ENCODE measurements at places on chromosomes 12 and 14.
A peak's percentile ranks its signal among the peaks of the same experiment; 100 is the strongest.

DNA sequence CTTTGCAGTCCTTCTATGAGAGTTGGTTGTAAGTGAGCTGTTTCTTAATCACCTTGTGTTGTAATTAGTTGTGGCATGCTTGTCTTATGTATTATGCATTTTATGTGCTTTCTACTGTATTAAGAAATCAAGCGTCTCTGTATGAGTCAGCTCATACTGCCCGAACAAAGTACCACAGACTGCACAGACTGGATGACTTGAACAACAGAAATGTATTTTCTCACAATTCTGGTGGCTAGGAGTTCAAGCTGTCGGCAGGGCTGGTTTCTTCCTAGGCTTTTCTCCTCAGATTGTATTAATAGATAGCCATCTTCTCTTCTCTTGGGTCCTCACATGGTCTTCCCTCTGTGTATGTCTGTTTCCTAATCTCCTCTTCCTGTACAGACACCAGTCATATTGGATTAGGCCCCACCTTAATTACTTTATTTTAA lies 77.7 kb downstream of the FLRT2 start:
- peak; percentile 92 for DNase-seq

GRCh38 chr14:71355324-71356201 lies 448.3 kb downstream of the PCNX1 start:
- DNase-seq = no peak

DNA sequence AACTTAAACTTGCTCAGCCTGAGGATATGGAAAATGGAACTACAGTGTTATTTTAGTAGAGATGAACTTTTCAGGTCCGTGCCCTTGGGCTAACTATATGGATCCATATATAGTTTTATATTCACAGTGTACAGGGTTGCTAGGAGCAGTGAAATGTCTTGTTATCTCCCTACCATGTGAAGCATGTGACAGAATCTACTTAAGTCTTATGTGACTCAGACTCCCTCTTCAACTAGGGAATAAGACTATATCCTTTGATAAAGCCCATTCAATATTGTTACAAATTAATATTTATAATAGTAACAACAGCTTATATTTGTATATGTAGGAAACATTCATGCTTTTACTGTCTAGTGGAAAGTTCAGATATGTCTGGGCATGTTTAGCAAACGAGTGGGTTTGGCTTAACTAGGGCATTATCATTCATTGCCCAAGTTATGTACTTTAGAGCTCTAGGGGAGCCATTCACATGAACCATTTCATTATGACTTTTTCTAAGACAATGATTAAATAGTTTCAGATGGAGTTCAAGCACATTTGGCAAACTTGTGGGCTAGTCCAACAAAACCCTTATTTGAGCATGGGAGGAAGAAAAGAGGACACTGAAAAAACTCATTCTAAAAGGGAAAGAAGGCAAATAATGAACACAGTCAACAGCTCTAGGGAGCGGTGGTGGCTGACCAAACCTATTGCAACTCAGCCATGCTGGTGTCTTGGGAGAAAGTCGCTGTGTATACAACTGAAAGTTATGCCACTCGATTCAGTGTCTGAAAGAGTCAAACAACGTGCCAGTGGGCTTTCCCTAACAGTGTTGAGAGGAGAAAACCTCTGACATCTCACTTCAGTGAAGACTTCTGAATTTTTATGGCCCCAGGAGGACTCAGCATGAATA lies 305.9 kb upstream of the G2E3 start:
- DNase-seq = no peak

DNA sequence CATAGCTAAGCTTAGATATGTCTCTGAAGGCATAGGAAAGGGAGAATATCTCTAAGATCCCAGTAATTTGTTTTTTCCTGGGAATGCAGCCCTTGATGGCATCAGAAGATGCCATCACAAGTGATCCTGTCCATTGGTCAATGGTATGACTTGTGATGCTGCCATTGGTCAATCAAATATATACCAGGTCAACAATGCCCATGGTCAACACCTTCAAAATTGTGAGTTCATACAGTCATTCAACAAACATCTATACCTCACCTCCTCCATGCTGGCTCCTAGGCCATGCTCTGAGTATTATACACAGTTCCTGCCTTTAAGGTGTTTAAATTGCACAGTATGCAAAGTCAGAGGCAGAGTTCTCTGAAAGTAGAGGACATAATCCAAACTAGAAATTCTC lies 19.3 kb upstream of the IL22 start:
- no peak for DNase-seq

- no peak for DNase-seq
Observed at GRCh38 chr12:38919191-38919590, 13.8 kb upstream of the CPNE8 start.
